Renal cortex interstitium (tissue), 15 donors: ENCODE measurements at places on chromosomes 1 and 21. TPM values are rescaled to one million over a fixed set of nuclear protein-coding genes. Genes with fewer than 3 reads are reported as not detected.

DNA sequence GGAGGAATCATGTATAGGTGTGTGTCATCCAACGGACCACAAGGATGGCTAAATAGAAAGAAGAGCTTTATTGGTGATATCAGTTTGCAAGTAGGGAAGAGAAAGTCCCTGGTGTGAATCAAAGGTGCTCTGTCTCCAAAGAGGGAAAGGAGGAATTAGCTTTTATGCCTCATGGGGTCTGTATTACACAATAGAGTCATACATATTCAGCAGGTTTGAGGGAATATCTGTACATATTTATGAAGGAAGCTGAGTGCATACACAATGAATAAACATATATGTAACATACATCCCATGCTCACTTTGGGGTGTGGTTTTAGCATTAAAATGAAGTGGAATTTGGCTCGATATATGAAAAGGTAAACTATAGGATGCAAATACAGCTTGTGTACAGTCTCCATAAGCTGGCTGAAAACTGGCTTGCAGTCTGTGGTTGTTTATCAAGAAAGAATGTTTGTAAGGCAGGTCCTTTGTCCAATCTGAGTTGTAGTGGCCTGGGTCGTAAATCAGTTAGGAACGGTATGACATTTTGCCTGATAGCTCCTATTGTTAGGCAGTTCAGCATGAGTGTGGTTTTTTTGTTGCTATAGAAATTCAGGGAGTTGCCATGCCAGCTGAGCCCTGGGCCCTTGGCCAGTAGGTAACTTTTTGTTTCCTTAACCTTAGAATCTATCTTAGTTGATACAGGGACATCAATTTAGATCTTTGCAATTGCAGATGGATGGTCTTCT, 198.0 kb upstream of the ZP4 start:
- no peak for DNase-seq

Gene MROH7
- polyA plus RNA-seq = 7.5 TPM

Gene LCE1E
- polyA plus RNA-seq = not detected

GRCh38 chr1:82486468-82486867, 685.7 kb downstream of the ADGRL2 start:
- DNase-seq = no peak

GRCh38 chr1:174206148-174206836, 47.0 kb downstream of the RABGAP1L start:
- DNase-seq = no peak

GRCh38 chr1:38608202-38608864, 251.2 kb downstream of the RRAGC start:
- peak; percentile 28 for DNase-seq

DNA sequence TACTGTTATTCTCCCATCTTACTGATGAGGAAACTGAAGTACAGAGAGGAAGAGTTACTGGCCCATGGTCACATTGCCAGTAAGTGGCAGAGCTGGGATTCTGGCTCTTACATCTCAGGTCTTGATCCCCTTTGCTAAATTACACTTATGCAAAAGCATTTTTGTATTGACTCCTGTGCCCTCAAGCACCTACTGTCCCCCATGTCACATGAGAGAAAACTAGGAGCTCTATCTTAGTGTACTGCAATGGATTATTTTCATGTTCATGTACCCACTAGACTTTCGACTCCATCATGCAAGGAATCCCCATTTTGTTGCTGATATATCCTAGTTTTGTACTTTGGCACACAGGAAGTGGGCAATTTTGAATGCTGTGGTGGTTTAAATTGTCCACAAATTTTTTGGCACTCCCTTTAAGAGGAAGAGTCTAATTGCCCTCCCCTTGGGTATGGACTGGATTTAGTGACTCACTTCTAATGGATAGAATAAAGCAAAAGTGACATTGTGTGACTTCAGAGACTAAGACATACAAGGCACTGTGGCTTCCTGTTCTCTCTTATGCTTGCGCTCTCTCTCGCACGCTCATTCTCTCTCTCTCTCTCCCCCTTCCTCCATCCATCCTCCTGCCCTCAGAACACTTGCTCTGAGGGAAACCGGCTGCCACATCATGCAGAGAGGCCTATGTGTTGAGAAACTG, 43.5 kb upstream of the JAK1 start:
- no peak for DNase-seq

DNA sequence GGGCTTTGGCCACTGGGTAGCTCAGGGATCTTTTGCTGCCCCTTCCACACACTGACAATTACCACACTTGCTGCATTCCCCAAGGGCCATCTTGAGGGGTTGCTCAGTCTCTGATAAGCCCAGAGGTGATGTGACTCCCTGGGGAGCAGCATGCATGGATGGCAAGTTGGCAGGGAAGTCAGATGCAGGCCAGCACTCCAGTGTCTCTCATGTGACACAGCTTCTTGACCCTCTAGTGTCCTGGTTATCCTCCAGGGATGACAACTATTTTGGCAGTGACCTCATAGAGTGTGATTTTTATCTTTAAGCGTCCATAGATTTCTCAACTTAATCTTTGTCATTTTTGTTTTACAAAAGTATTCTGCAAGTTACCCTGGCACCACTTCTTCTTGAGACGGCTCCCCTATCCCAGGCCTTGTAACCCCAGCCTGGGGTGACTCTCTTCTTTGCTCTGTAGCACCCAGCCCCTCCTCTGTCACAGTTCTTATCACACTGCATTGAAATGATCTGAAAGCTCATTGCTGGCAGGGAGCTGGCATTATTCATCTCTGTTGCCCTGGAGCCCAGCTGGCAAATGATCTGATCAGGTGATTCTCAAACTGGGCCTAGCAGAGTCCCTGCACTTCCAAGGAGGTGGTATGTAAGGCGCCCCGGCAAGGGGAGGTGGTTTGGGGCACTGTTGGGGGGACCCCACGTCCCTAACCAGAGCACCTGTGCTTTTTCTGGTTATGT, 72.6 kb downstream of the TENT5C start:
- no peak for DNase-seq
